ENCODE measurements at places on chromosomes 3 and 15. TPM values are rescaled to one million over a fixed set of nuclear protein-coding genes. Genes with fewer than 3 reads are reported as not detected.
A peak's percentile ranks its signal among the peaks of the same experiment; 100 is the strongest.

- no peak for DNase-seq
These were observed 35.3 kb upstream of the BNC1 start for GRCh38 chr15:83319771-83320170.

- DNase-seq: no peak
These were observed 40.2 kb upstream of the LPP start for GRCh38 chr3:188113756-188114155.

DNA sequence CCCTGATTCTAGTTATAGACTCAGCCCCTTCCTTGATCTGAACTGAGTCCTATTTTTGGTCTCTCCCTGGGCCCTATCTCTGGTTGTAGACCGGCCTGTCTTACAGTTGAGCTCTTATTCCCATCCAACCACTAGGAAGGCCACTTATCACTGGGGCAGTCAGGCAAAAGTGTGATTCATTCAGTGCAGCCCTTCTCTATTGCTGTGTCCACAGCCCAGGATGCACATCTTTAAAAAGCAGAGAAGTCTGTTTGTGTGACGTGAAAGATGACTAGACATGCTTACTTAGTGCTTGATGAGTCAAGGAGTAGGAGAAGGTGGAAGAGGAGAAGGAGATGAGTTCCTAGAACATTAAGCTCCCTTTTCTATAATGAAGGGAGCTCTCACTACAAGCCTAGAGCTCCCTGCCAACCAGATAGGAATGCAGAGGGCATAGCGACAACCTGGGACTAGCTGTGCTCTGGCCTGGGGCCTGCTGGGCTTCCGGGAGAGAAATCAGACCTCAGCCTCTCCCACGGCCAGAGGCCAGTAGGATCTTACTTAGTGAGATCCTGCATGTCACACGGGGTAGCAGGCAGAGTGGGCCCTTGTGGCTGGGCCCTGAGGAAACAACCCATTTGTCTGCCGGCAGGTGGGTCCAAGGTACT lies 25.7 kb downstream of the INSYN1 start:
- peak; percentile 45 for DNase-seq

The IL12A gene
- total RNA-seq: 1.2 TPM

The PAQR9 gene
- not detected for total RNA-seq

Data from fibroblast of the aortic adventitia (primary cell).